ENCODE measurements at places on chromosomes 3 and 15.

- DNase-seq, result no peak
These were observed 11.1 kb upstream of the MCF2L2 start for GRCh38 chr3:183439515-183439914.

DNA sequence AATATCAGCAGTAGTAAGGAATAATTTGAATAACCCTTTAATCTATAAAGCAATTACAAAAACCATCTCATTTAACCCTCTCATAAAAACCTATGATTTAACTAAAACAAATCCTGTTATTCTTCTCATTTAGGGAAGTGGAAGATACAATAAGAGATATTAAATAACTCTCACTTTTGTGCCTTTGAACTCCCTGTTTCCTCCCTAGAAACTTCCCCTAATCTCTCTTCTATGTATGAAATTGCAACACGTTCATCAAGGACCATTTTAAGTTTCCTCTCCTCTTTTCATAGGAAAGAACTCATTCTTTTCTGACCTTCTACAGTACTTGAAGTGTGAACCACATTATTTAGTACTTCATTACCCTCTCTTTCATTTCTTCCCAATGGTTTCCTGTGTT lies 18.8 kb upstream of the FAM81A start:
- no peak for DNase-seq

- DNase-seq, result no peak
These were observed 494 bp upstream of the NISCH start for GRCh38 chr3:52454938-52455282.

DNA sequence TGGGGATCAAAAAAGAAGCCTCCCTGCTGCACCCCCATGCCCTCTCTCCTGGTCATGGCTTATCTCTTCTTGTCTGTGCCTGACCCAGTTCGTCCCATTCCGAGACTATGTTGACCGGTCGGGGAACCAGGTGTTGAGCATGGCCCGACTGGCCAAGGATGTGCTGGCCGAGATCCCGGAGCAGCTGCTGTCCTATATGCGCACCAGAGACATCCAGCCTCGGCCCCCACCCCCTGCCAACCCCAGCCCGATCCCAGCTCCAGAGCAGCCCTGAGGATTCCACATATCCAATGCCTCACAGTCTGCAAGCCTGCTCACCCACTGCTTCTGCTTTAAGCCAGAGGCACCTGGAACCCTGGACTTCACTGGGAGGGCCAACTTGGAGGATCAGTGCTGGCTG lies 2.1 kb upstream of the BRPF1 start:
- no peak for DNase-seq

DNA sequence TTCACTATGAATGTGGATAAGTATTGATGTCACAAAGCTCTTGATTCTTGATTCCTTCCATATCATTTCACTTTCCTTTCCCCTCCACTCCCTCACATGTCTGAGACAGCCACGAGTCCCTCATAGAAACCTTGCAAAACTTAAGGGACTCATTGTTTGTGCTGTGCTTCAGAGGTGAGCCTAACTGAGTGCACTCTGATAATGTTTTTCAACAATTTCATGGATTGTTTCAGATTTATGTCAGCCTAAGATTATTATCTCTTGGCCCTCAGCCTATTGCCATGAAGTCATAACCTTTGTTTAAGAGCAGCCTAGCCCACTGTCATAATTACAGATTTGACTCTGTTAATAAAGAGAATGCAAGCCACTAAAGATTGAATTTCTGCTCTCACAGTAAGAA lies 363.6 kb downstream of the MECOM start:
- DNase-seq, result no peak

- no peak for DNase-seq
These were observed 118.8 kb downstream of the ARPP21 start for GRCh38 chr3:35757991-35758757.

- DNase-seq, result no peak
These were observed 616.9 kb upstream of the GBE1 start for GRCh38 chr3:82378392-82378791.

GRCh38 chr3:100850156-100850555 lies 140.9 kb downstream of the TFG start:
- no peak for DNase-seq

DNA sequence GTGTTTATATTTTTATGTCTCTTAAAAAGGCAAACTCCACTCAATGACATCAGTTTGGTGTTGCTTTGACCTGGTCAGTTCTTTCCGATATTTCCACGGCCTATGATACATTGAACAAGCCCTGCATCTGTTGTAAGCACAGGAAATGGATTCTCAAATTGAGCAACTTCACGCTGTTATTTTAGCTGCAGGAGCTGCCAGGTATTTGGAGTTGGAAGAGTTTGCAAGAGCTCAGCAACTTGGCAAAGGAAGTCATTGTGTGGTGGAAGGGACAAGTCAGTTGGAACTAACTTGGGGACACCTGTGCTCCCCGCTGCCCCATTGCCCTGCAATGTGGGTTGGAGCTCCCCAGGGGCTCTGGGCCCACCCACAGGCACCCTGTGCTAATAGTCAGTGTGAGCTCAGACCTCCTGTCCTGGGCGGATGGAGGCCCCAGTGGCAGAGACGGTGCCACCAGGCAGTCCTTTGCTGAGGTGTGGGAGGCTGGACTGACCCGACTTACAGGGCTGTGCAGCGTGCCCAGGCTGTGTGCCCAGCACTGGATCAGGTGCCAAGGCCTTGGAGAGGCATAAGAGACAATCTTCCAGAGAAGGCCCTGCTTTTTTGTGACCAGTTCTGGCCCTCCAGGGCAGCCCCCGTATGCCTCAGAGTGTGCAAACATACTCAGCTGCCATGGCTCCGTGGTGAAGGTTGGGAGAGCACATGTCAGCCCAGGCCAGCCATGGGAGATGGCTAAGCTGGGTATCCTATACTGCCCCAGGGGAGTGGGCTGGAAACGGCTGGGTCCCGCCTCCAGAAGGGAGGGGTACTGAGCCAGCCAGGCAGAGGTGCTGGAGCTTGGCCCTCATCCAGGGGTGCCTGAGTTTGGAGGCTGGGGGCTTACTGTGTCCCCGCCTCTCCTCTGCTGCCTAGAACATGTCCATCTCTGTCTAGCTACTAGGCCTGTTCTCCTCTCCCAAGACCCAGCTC lies 43.5 kb downstream of the KY start:
- no peak for DNase-seq

DNA sequence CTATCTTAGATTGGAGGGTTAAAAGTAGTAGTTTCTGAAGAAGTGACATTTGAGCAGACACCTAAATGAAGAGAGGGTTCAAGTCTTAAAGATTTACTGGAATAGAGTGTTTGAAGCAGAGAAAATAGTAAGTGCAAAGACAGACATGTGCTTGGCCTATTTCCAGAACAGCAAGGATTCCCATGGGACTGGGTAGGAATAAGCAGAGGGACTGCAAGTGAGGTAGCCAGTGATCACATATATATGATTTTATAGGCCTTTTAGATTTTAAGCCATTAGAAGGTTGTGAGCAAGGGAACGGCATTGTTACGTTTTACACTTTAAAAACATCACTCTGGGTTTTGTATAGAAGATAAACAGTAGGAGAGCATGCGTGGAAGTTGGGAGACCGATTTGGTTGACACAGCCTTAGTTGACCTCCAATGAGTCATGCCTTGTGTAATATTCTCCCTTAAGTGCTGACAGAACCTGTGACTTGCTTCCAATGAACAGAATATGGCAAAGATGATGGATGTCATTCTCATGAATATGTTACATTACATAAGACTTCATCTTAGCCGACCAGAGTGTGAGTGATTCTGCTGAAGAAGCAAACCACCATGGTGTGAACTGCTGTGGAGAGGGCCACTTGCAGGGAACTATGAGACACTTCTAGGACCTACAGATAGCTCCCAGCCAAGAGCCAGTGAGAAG lies 37.1 kb upstream of the SLC4A7 start:
- no peak for DNase-seq

All from activated T-cell treated with anti-CD3 and anti-CD28 coated beads for 48 hours (primary cell).